ENCODE measurements at places on chromosomes 2 and 18.

DNA sequence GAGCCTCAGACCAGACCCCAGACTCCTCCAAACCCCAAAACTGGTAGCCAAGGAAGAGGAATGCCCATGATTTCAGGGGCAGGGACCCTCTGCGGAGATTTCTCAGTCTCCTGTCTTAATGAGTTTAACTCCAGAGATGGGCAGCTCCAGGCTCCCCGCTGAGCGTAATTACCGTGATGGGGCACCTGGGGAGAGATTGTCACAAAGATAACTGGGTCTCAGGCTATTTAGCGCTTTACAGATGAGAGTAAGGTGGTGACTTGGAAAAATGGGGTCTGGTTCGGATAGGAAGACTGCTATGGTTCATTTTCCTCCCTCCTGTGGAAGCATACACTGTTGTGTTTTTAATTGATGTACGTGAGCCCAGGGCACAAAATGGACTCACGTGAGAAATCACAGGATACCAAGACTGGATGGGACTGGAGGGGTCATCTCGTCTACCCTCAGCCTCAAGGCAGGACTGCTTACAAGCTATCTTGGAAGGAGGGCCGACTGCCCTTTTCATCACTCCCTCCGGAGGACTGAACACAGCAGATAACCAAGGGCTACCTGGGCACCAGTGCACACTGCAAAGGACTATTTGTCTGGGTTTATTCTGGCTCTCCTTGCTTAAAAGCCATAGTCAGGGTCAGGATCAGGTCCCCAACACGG lies 427.8 kb downstream of the ZNF521 start:
- no peak for DNase-seq

- no peak for DNase-seq
These were observed 494.9 kb downstream of the EPHA4 start for GRCh38 chr2:221077251-221077650.

GRCh38 chr2:102664471-102664909 lies 45.1 kb downstream of the SLC9A2 start:
- no peak for DNase-seq

DNA sequence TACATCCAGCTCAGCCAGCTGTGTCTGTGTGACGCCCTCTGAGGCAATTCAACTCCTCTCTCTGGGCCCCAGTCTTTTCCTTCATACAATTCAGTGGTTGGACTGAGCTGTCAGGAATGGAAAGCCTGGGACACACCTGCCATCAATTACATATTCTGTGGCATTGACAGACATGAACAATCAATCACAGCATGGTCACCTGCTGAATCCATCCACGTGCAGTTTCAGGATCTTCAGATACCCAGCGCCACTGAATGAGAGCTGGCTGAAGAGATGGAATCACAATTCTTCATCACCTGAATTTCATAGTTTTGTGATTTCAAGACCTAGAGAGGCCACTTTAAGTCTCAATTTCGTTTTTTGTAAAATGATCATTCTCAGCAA lies 5.1 kb downstream of the ADRA2B start:
- no peak for DNase-seq

- no peak for DNase-seq
These were observed 69.0 kb downstream of the CTAGE1 start for GRCh38 chr18:22348521-22349316.

GRCh38 chr18:5895876-5896740 lies 786 bp upstream of the TMEM200C start:
- no peak for DNase-seq

DNA sequence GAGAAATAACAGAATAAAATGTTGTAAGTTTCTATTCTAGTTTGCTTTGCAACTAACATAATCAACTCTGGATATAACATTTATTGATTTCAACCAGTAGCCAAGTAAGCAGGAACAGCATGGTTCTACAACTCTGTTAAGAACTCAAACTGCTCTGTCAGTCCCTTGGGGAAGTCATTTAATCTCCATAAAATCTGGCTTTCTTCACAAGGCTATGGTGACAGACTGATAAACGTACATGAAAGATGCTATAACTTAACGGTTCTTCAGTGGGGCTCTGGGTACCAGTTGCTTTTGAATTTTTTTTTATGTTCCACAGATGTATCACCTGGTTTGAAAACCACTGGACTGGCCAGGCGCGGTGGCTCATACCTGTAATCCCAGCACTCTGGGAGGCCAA lies 10.3 kb downstream of the PSME4 start:
- no peak for DNase-seq

- no peak for DNase-seq
These were observed 40.0 kb upstream of the BIN1 start for GRCh38 chr2:127146820-127147502.

GRCh38 chr2:189142893-189143759 lies 36.4 kb downstream of the COL5A2 start:
- DNase-seq, result peak; percentile 10

DNA sequence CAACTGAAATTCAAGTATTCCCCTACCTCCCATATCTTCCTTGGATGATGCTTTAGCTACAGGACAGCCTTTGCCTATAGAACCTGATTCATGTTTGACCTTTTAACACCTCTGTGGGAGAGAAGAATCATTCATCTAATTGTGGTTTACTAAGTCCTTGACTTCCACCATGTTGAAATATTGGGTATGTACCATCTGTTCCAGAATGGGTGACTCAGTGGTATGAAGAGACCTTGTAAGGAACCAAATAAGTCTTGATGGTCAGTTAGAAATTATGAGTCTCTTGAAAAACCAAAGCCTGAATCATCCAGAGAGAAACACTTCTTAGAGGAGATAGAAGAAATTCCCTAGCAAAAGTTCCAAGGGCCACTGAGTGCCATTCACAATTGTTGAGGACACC lies 27.5 kb downstream of the STAMBP start:
- DNase-seq, result no peak

GRCh38 chr2:169493360-169493759 lies 14.1 kb downstream of the BBS5 start:
- DNase-seq, result no peak

DNA sequence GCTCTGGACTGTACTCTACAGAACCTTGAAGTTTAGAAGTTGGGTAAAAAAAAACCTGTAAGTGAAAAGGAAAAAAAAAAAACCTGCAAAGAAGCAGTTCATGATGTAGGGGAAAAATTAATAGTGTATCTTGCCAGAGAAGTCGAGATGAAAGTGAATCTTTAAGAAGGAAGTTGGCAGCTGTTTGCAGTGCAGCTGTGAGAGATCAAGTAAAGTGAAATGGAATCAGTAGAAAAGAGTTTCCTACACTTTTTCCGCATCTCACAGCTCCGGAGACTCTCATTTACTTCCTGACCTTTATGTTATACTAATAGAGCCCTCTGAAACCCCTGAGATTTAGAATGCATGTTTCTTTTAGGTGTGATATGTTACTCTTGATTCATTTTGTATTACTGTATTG lies 19.2 kb downstream of the RNMT start:
- DNase-seq, result no peak

DNA sequence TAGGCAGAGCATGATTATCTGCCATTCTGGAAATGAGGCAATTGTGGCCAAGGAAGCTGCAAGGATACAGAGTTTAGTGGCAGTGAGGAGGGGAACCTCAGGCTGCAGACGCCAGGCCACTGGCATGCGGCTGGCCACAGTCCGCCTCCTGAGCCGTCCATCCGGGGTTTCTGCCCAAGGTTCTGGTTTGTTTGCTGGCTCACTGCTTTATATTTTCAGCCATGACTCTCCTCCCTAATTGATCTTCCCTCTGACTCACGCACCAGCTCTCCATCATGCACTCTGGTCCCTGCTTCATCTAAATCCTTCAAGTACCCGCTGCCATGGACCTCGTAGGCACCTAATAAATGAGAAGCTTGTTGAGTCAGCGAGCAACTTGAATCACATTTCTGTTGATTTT lies 107.8 kb upstream of the REV1 start:
- DNase-seq, result no peak

GRCh38 chr2:234869969-234870368 lies 81.8 kb upstream of the SH3BP4 start:
- no peak for DNase-seq

DNA sequence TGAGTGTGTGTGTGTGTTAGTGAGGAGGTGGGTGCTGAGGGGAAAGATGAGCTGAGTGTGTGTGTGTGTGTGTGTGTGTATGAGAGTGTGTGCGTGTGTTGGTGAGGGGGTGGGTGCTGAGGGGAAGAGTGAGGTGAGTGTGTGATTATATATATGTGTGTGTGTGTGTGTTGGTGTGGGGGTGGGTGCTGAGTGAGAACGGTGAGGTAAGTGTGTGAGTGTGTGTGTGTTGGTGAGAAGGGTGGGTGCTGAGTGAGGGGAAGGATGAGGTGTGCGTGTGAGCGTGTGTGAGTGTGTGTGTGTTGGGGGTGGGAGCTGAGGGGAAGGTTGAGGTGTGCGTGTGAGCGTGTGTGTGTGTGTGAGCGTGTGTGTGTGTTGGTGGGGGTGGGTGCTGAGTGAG lies 322.0 kb upstream of the NT5C1B start:
- no peak for DNase-seq

- no peak for DNase-seq
These were observed 250.6 kb downstream of the LTBP1 start for GRCh38 chr2:33197198-33197938.

DNA sequence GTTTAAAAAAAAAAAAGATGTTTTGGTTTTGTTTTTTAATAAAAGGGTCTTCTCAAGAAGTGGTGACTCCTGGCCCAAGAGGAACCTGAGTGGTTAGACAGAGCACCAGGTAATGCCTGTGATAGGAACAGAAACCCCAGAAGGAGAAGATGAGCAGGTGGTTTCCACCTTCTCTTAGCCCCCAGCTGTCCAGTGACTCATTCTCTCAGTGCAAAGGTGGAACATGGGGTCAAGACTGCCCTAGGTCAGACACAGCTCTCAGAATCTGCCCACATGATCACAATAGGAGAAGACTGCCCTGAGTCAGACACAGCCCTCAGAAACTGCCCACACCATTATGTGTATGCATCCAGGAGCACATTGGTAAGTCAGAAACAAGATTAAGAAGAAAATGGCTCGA lies 61.8 kb downstream of the TBC1D8 start:
- DNase-seq, result no peak

GRCh38 chr2:174738841-174739240 lies 25.4 kb downstream of the CHRNA1 start:
- peak; percentile 46 for DNase-seq

- DNase-seq, result peak; percentile 23
These were observed 1.3 kb downstream of the CTDP1 start for GRCh38 chr18:79680891-79681339.

DNA sequence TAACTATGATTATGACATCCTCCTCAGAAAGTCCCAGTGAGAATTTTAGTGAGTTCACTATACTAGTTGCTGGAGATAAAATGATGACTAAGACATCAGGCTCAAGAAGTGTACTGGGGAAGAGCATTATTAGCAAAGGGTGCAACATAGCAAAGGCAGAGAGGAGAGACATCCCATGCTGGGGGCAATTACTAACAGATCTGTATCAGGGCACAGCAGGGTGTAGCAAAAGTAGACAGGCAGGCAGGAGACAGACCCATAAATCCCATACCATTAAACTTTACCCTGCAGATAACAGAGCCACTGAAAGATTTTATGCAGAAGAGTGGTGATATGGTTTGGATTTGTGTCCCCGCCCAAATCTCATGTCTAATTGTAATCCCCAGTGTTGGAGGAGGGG lies 161.7 kb downstream of the SP3 start:
- DNase-seq, result no peak

GRCh38 chr2:162221064-162221463 lies 22.2 kb downstream of the FAP start:
- DNase-seq, result peak; percentile 72

DNA sequence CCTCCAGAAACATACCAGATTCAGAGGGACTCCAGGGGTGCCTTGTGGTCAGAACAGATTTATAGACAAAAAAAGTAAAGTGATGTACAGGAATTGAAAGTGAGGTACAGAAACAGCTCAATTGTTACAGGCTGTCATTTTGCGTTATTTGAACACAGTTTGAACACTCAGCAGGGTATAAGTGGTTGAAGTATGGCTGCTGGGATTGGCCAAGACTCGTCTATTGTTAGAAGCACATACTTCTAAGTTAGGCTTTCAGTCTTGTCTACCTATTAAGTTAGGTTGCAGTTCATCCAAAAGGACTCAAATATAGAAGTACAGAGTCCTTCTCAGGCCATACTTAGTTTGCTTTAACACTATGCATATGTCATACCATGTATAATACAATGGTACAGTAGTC lies 21.0 kb upstream of the GRB14 start:
- no peak for DNase-seq
